Left ventricle myocardium superior (tissue), 1 donor: ENCODE measurements at places on chromosomes 4 and X. TPM values are rescaled to one million over a fixed set of nuclear protein-coding genes. Genes with fewer than 3 reads are reported as not detected.

GRCh38 chrX:123994730-123995129 lies 33.2 kb downstream of the STAG2 start:
- no peak for DNase-seq

DNA sequence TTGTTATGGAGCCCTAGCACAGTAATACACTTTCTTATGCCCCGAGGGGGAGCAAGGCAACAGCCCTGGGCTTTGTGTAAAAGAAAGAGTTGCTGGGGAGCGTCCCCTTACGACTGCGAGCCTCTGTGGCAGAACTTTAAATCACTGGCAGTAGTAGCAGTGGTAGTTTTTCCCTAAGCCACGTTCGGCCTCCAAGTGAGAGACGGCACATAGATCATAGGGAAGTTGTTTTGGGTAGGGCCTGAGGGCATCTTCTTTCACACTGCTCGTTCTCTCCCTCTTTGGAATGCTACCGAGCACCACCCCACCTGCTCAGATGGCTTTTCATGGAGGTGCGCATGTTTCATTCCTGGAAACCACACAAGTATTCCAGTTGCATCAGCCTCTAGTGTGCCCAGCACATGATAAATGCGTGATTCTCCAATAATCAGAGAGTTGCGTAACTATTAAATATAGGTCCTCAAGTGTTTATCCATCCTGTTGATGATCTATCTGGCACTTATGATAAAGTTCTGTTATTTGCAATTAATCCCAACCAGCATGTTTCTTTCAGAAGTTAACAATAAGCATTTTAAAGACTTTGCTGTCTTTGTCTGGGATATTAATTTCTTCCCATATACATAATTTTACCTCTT lies 7.0 kb upstream of the SYNPO2 start:
- no peak for DNase-seq

- DNase-seq: no peak
Measured at GRCh38 chr4:23097251-23097650, 404.5 kb downstream of the GBA3 start.

Gene PAGE5
- total RNA-seq: not detected

- DNase-seq: no peak
Measured at GRCh38 chr4:113682730-113683537, 78.6 kb downstream of the CAMK2D start.

Gene HSFX3
- total RNA-seq: not detected

- no peak for DNase-seq
Measured at GRCh38 chr4:111854494-111855087, 290.7 kb upstream of the FAM241A start.

DNA sequence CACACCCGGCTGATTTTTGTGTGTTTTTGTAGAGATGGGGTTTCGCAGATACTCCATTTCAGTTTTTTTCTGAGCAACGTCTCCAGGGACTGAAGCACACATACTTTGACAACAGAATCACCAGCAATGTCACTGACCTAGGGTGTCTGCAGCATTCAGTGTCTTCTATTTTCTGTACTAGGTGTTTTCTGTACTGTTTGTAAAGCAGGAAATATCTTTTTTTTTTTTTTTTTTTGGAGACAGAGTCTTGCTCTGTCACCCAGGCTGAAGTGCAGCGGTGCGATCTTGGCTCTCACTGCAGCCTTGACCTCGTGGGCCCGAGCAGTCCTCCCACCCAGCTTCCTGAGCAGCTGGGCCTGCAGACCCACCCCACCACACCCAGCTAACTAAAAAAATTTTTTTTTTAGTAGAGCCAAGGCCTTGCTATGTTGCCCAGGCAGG lies 8.9 kb downstream of the ADD1 start:
- peak; percentile 70 for DNase-seq

Gene CFP
- 2.1 TPM for total RNA-seq

DNA sequence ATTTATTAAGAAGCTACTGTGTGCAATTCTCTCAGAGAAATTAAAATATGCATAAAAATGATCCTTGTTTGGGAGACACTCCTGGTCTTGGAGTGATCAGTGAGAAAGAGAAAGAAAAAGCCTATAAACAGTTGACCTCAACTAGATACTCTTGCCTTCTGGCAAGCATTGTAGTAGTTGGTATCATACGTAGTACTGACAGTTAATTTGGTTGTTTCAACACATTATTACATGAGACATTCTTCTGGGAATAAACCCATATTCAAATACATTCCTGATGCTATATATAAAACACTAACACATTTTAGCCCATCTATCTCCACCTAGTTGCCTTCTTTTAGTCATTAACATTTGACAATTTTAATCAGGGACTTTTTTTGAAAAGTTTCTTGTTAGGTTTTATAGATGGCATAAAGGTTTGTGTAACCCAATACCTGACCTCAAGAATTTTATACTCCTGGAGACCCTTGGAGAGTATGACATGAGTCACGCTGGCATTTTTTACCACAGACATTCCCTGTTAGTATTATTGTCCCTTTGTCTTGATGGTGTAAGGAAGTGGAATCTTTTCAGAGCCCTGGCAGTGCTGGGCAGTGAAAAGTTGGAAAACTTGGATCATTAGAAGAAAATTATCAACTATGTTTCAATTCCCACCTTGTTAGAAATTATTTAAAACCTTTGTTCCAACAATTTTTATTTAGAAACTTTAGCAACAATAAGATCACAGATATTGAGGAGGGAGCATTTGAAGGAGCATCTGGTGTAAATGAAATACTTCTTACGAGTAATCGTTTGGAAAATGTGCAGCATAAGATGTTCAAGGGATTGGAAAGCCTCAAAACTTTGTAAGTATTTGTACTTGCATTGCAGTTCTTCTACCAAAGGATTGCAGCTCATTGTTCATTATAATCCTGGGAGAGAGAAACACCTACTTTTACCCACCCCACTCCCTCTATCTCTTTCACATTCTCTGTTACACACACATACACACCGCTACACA lies 167.1 kb upstream of the PACRGL start:
- no peak for DNase-seq

DNA sequence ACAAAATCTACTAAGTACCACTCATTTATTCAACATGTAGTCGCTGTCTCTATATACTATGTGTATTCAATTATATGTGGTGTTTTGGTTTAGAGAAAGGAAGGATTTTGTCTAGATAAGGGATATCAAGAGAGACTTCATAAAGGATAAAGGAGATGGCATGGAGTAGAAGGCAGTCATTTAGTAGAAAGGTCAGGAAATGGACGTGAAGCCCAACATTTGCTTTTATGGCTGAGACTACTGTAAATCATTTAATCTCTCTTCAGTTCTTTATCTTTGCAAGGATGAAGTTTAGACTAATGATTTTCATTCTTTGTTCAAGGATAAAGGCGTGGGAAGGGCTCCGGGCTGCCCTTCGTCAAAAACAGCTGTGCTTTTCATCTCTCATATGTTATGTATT lies 25.2 kb downstream of the IL2 start:
- DNase-seq: no peak

DNA sequence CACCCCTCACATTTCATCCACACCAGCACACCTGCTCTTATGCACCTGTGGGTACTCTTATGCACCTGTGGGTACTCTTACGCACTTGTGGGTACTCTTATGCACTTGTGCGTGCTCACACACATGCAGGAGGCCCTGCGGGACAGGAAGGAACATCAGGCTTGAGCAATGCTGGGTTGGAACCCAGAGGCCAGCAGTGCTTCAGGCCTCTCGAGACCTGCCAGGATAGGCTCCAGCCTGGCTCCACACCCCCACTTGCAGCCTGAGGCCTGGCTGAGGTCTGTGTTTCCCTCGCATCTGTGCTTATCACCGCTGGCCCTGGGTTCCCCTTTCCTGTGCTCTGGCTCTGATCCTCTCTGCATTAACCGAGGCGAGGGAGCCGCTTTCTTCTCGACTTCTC lies 34.7 kb downstream of the SORCS2 start:
- DNase-seq: no peak

DNA sequence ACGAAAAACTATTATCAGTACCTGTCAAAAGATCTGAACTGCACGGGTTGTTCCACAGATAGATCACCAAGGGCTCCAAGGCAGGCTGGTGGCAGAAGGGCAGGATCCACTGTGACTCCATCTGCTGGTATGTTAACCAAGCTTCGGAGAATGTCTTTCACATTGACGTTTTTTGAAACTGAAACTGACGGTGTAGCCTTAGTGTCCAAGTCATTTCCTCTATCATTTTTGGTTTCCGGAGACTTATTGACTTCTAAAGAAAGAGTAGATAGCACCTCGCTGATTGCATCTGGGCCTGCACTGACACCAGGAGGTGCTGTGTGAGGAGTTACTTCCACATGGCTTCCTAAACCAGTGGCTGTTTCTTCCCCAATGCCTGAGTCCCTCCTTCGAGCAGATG lies 186.9 kb downstream of the LRBA start:
- DNase-seq: no peak

Gene PLS3
- total RNA-seq: 40.8 TPM

DNA sequence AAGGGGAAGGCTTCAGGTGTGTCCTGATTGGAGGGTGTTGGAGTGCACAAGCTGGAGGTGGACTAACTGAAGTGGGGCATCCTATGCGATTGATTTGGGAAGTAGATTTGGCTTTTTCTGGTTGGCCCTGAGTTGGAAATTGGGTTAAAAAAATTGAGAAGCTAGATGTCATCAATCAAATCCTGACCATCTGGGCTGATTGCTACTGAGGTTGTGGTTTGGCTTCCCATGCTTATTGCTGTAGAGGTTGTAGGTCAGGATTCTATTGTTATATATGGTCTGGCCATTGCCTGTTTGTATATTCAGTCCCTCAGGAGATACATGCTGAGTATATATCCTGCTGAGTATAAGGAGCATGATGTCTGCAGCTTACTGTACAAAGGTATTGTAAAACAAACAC lies 7.7 kb upstream of the ZNF81 start:
- no peak for DNase-seq

Gene GLRA3
- not detected for total RNA-seq

- DNase-seq: no peak
Measured at GRCh38 chrX:34901761-34902160, 40.8 kb upstream of the FAM47B start.

Gene PHKA1
- total RNA-seq: 17.3 TPM

GRCh38 chr4:173333658-173334084 lies 487 bp downstream of the HMGB2 start:
- DNase-seq: peak; percentile 83

DNA sequence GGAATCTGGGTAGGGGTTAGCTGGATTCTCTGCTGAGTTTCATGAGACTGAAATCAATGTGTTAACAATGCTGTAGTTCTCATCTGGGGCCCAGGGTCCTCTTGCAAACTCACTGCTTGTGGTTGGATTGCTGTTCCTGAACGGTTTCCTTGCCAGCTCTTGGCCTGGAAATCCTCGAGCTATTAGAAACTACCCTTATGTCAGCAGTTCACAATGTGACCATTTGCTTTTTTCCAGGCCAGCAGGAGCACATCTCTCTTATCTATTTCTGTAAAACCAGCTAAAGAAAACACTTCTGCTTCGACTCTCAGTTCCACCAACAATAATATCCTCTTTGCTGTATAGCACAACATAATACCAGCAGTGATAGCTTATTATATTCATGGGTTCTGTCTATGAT lies 140.1 kb upstream of the TRAM1L1 start:
- DNase-seq: no peak

DNA sequence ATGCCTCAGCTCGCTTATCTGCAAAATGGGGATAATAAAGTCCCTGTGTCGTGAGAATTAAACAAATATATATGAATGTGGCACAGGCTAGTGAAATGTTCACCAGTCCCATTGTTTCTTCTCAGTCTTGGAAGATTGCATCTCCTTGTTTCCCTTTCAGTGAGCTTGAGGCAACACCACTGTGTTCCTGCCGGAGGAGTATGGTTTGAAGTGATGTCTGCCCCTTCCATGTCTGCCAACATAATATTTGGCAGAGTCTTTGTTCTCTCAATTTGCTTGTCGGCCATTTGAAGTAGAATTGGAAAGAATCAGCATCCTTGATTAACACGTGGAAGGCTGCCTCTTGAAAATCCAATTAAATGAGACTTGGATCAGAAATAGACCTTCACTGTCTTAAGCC lies 1088.5 kb upstream of the INTU start:
- DNase-seq: no peak

Gene CLGN
- 91.1 TPM for total RNA-seq

Gene DACH2
- not detected for total RNA-seq

DNA sequence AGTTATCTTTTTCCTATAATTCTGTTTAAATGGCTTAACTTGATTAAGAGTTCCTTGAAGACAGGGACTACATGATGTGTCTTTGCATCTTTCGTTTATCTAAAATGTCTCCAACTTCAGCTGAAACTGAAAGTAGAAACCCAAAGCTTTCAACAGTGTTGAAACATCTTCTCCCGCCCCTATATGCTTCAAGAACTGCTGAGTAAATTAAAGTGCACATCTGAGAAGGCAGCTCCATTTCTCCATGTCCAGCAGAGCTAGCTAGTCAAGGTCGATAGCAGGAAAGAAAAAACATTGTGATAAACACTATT lies 185.7 kb upstream of the TBL1X start:
- DNase-seq: no peak

- DNase-seq: no peak
Measured at GRCh38 chr4:66741081-66741480, 804.2 kb downstream of the CENPC start.

DNA sequence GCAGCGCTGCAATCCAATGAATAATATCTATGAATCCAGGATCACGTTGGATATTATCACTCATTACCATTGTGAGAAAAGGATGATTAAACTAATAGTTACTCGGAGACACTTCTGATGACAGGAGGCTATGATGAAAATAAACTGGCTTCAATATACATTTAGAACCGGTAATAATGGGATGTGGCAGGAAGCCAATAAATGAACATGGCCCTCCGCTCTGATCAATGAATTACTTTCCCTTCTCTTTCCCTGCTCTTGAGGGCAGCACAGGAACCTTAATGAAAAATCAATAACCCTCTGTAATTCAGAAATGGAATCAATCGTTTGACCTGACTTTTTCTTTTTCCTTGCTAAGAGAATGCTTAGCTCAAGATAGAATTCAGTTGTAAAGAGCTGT lies 103.9 kb upstream of the PAQR3 start:
- no peak for DNase-seq

Gene ARAP2
- 2.7 TPM for total RNA-seq

Gene GALNTL6
- total RNA-seq: not detected

Gene PLXNB3
- 2.4 TPM for total RNA-seq

- DNase-seq: no peak
Measured at GRCh38 chr4:182885738-182886077, 31.5 kb downstream of the DCTD start.

DNA sequence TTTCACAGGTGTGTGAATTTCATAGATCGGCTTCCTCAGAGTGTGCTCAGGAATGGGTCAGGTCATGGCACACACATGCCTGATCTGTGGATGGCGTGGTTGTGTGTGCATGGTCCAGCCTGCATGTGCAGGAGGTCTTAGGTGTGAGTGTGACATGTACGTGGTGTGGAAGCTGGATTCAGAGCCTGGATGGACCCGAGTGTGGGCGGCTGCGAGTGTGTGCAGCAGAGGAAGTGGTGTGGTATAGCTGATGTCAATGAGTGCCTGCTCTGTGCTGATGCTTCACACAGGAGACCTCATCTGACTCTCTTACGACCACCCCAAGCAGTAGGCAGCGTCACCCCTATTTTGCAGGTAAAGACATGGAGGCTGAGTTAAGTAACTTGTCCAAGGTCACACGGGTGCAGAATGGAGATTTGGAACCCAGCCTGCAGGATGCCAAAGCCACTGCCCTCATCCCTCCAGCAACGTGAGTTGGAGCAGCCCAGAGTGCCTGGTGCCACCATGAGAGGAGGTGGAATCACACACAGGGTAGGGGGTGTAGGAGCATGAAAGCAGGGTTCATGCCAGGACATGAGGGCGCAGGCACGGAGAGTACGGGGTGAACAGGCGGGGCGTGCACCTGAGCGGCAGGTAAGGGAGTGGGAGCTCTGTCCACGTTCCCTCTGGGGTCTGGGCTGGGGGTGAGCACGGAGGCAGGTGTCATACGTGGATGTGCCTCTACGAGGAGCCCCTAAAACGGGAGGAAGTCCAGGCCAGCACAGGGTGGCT lies 24.2 kb upstream of the C4orf50 start:
- DNase-seq: no peak
